NCI-H1417 treated with DMSO at 0.1 percent for 48 hours (cell line): ENCODE measurements at places on chromosomes 5 and 9.

DNA sequence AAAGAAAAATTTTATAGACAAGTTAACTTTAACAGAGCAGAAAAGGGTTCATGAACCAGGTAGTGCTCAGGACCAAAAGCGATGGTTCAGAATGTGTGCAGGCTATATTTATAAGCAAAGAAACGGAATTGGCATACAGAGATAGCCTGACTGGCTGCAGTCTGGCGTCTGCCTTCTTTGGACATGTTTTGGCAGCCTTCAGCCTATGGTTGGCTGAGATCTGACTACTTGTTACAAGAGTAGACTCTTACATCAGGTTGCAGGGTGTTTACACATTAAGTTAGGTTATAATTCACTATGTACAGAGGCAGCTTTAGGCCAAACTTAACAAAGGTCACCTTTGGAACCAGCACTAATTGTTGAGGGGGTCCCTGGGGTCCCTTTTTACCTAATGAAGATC is 7.0 kb downstream of the NOP16 start:
- DNase-seq: no peak

- DNase-seq: no peak
Measured at GRCh38 chr5:23289162-23289561, 218.2 kb upstream of the PRDM9 start.

DNA sequence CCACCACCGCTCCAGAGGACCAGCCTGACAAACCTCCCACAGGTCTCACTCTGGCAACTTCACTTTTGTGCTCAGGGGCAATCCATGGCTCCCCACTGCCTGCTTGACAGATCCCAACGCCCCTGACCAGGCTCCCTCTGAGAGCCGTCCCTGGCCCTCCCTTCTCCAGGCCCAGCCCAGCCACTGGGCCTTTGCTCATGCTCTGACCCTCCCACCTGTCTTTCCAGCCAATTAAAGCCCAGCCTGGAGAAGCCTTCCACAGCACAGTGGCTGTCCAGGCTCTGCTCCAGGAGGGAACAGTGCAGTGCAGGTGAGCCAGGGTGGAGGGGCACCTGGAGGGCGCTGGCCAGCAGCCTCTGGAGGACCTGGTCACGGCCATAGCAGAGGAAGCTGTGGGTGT is 3.3 kb downstream of the ENTPD2 start:
- no peak for DNase-seq

DNA sequence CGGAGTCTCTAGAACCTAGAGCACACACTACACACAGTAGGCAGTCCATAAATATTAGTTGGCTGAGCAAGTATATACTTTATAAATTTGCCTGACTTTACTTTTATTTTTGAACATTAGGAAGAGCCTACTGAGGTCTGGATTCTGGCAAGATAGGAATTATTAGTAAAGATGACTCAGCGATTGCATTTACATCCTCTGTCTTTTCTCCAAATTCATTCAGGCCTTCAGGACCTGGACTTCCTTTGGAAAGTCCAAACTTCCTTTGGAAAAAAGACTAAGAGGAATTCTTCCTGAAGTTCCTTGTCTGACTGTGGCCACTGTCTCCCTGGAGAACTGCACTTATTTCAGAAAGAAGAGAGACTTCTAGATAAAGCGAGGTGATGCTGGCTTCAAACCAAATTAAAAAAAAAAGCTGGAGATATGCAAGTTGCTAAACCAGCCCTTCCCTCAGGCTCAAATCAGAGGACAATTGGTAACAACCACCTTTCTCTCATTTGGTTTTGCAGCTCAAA is 251.3 kb downstream of the GAS1 start:
- DNase-seq: no peak

GRCh38 chr5:168831383-168831782 is 252.2 kb upstream of the PANK3 start:
- DNase-seq: no peak

- DNase-seq: peak; percentile 80
Measured at GRCh38 chr9:108565651-108566378, 290.0 kb downstream of the ACTL7B start.

DNA sequence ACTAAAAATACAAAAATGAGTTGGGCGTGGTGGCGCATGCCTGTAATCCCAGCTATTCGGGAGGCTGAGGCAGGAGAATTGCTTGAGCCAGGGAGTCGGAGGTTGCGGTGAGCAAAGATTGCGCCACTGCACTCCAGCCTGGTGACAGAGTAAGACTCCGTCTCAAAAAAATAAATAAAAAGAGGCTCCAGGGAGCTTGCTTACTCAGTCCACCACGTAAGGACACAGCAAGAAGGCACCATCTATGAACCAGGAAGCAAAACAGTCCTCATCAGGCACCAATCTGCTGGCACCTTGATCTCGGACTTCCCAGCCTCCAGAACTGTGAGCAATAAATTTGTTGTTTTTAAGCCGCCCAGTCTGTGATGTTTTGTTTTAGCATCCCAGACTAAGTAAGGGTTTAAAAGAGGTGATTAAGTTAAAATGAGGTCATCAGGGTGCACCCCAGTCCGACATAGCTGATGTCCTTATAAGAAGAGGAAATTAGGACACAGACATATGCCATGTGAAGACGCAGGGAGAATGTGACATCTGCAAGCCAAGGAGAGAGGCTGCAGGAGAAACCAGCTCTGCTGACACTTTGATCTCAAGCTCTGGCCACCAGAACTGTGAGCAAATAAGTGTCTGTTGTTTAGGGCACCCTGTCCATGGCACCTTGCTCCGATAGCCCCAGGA is 45.9 kb downstream of the C9orf50 start:
- no peak for DNase-seq

GRCh38 chr9:88767504-88767790 is 223.8 kb upstream of the S1PR3 start:
- no peak for DNase-seq
